ENCODE measurements at places on chromosomes 11 and 22. TPM values are rescaled to one million over a fixed set of nuclear protein-coding genes. Genes with fewer than 3 reads are reported as not detected.

The C11orf86 gene
- not detected for total RNA-seq

The TMEM138 gene
- 65.2 TPM for total RNA-seq

The OR51B2 gene
- total RNA-seq, result not detected

The PLEKHB1 gene
- 1.5 TPM for total RNA-seq

The C22orf31 gene
- total RNA-seq, result not detected

The MRPL40 gene
- total RNA-seq, result 37.6 TPM

The PI4KA gene
- total RNA-seq, result 78.4 TPM

DNA sequence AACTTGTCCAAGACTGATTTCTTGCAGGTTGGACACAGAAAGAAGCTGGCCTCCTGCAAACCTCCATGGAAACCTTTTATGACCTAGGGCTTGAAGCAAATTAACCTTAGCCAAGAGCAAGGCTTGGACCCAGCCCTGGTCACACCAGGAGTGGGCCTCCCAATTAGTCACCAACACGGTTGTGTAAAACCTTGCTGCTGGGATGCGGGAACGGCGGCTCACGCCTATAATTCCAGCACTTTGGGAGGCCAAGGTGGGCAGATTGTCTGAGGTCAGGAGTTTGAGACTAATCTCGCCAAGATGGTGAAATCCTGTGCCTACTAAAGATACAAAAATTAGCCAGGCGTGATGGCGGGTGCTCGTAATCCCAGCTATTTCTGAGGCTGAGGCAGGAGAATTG, 419.9 kb downstream of the AASDHPPT start:
- DNase-seq, result no peak

DNA sequence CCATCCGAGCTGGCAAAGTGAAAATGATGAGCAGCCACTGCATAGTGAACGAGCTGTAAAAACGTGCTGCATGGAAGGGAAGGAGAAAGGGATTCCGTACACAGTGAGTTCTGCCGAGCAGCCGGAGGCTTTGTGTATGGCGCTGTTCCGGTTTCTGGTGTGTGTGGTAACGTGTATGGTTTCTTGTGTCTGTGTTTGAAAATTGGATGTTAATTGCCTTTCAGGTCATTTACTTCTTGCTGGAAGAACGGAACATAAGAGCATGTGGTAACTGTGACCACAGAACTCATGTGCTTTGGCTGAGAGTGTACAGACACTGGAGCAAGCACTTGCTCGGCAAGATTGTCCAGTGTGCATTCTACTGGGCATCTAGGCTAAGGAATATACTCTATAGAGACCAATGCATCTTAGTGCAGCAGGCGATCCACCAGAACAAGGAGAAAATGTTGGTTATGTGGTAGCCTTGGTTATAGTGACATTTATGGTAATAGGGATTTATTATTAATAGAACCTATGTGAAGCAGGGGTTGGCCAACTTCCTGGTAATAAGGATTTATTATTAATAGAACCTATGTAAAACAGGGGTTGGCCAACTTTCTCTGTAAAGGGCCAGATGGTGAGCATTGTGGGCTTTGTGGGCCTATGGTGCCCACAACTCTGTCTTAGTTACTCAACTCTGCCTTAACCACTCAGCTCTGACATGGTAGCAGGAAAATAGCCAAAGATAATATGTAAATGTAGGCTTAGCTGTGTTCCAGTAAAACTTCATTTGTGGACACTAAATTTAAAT, 49.2 kb downstream of the GRAMD1B start:
- no peak for DNase-seq

DNA sequence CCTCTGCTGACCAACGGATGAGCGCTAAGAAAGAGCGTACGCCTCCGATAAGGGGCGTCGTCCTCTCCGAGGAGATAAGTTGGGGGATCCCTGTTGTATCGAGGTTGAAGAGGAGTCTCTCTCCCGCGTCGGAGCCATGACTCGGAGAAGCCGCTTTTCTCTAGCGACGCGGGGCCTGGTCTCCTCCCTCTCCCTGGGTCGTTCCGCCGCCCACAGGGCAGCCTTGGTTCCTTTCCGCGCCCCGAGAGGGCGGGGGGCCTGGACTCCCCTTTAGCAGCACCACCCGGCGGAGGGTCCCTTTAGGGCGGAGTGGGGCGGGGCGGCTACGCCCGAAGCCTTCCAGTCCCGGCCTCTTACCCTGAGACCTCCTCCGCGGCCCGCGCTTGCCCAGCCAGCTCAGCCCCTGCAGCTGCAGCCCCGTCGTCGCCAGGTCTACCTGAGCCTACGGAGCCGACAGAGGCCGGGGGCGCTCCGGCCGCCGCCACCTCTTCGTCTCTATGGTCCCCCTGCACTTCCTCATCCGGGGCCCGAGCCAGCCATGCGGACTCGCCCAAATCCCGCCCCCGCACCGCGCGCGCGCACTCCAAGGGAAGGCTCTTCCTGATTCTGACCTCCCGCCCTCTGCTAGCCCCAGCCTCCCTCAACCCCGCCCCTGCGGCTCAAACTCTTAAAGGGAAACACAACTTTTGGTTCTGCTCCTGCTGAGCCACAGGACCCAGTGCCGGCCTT, at the start of gene PRR14L:
Gene PRR14L, minus strand, starts transcription at position 497 of the 729 bp plus-strand sequence. CDS start 11,272 bp downstream, outside the sequence.
- peak; percentile 100 for DNase-seq

DNA sequence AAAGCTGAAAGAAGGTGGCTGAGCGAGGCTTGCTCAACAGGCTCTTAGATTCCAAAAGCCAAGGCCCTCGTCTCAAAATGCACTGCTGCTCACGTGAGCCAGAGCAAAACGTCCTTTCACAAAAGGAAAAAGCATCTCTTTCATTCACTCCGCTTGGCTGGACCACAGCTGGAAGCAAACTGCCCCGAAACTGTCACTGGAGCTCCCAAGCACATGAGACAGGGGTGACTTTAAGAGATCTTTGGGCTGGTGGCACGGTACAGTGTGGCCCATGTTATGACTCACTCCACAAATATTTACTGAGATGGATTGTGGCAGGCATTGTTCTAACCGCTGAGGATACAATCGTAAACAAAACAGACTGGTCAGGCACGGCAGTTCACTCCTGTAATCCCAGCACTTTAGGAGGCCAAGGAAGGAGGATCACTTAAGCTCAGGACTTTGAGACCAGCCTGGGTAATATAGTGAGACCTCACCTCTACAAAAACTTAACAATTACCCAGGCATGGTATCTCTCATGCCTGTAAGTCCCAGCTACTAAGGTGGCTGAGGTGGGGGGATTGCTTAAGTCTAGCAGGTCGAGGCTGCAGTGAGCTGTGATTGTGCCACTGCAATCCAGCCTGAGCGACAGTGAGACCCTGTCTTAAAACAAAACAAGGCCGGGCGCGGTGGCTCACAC, 3.6 kb downstream of the PLA2G6 start:
- no peak for DNase-seq

DNA sequence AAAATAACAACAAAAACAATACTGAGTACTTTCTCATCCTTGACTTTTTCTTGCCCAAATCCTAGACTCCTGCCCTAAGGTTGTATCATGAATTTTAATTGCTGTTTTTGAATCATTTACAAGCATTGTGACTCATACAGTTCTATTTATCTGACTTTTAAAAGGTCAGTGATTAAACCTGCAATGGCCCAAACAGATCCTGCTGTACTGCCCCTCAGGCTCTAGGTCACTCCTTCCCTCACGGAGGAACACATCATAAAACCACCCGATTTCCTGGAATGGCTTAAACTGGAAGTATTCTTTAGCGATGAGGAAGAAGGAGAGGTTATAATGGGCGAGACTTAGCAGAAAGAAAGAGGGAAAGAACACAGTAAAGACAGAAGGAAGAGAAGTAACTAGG, 12.3 kb downstream of the ARFGAP3 start:
- no peak for DNase-seq

DNA sequence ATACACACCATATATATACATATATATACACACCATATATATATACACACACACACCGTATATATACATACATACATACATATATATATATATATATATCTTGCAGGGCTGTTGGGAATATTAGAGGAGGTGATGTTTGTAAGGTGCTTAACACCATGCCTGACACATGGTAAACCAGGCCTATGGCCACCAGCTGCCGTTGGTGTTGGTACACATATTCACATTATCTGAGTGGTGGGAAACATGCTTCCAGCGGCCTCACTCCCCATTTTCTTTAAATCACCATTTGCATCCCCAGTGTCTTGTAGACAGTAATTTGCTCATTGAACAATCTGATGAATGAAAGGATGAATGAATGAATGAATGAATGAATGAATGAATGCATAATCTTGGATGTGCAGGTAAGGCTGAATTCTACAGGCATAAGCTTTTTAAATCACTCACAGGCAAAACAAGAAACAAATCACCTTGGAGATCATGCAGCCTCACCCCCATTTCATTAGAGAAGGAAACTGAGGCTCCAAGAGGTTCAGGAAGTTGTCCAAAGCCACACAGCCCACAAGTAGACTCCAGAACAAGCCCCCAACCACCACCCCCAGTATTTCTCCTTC, 527.8 kb downstream of the MIAT start:
- DNase-seq, result no peak

DNA sequence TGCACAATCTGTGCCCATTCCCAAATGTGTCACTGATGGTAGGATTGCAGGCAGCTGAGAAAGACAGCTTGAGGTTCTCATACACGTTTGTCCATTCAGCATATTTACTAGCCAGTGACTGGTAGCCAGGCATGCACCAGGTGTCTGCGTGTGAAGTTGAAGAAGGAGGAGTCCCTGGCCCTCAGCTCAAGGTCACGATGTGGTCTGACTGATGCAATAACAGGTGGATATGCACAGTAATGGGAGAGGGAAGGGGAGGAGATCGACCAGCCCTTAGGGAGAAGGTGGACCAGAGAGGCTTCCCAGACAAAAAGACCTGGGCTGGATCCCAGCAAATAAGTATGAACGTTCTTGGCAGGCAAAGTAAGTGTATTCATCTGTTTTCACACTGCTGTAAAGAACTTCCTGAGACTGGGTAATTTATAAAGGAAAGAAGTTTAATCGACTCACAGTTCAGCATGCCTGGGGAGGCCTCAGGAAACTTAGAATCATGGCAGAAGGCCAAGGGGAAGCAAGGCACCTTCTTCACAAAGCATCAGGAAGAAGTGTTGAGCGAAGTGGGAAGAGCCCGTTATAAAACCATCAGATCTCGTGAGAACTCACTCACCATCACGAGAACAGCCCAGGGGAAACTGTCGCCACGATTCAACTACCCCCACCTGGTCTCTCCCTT, 96.0 kb downstream of the MN1 start:
- DNase-seq, result no peak

GRCh38 chr11:122678406-122678805, 22.9 kb downstream of the UBASH3B start:
- no peak for DNase-seq

DNA sequence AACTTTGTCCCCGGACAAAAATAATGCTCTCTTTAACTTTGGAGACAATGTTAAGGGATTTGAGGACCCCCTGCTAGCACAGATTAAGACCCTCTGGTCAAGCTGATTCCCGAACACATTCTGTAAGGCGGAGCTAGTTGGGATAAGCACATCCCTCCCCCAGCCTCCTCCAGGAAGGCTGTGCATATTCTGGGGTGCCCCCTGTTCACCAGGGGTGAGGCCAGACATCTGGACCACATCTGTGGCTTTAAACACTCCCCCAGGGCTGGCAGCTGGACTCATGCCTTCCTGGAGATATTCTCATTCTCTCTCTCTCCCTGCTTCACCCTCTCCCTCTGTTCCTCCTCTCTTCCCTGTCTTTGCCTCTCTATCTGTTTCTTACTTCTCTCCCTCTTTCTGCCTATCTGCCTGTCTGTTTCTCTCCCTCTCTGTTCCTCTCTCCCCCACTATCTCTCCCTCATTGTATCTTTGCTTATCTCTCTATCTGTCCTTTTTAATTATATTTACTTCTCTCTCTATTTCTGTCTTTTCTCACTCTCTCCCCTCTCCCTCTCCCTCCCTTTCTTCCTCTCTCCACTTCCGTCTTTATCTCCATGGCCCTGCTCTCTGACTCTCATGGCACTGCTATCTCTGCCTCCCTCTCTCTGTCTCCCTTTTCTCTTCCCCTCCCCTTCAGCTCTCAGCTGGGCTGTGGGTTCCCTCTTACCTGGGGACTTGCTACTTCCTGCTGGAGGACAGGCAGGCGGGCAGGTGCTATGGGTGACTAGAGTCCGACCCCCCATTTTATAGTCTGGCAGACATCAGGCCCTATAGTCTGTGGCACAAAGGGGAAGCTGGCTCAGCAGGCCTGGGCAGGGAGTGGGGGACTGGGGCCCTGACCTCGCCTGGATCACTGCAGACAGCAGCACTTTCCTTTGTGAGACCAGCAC, at the start of gene CRYBB1:
Gene CRYBB1, minus strand, starts transcription at position 757 of the 929 bp plus-strand sequence. CDS start 1,708 bp downstream, outside the sequence.
- DNase-seq, result no peak
